Muscle of arm (tissue), 14 donors: ENCODE measurements at places on chromosomes 4 and X.

GRCh38 chrX:2828959-2829411, 255 bp downstream of the GYG2 start:
- DNase-seq: no peak

GRCh38 chr4:2318885-2319284, 57.0 kb upstream of the MXD4 start:
- no peak for DNase-seq

GRCh38 chr4:128338634-128339355, 51.2 kb upstream of the PGRMC2 start:
- no peak for DNase-seq

- peak; percentile 20 for DNase-seq
Measured at GRCh38 chrX:1323315-1323714, 13.3 kb upstream of the IL3RA start.

DNA sequence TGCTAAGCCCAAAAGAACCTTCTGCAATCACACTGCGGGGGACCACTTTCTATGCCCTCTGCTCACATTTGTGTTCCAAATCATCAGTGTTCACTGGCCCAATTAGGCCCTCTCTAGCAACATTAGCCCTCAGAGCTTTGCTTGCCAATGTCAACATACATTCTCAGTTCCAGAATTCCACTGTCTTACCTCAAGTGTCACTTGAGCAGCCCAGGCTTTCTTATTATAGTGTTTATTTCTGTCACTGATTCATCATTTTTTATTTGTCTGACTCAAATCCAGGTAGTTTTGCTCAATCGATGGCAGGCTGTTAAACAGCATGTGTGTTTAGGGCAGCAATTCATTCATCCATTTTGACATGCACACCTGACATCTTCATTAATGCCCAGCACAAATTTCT, 291.2 kb downstream of the TEX13A start:
- no peak for DNase-seq

DNA sequence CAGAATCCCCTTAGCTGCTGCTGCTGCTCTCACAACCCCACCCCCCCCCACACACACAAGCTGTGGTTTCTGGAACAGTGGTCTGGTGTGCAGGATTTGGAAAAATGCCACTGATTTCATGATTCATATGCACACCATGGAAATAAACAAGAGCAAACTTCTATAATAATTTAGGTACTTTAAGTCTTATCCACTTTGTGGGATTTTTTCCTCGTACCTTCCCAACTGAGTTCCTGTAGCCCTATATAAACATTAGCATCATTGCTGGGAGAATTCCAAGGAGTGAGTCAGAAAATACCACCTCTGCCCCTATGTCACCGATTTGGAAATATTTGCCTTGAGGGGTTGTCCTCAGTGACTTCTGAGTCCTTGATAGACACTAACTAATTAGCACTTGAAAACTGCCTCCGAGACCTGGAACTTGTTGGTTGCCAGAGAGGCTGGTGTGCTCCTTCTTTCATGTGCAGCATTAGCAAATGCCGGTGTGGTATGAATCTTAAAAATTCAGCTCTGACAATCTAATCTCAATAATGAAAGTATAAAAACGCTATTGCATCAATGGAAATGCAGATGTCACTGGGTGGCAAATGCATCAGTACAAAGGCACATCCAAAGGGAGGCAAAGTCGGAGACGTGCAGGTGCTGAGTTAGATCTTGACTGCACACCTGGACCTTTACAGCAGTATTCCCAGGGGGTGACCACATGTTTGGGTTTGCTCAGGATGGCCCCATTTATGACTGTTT, 61.8 kb downstream of the CPE start:
- DNase-seq: peak; percentile 22

DNA sequence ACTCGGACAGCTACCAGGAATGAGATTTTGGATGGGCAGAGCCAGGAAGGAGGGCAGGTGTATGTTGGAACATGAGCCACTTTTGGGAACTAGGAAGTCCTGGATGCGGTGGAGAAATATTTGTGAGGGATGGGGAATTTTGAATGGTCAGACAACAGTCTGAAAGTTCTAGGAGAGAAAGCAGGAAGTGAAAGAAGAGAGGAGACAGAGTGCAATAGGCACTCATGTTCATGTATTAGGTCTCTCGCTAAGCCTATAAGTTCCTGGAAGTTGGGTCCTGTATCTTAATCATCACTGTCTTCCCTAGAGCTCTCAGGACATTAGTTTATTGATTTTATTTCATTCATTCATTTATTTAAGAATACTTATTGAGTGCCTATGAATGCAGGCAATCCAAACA, 65.7 kb upstream of the CITED1 start:
- no peak for DNase-seq

DNA sequence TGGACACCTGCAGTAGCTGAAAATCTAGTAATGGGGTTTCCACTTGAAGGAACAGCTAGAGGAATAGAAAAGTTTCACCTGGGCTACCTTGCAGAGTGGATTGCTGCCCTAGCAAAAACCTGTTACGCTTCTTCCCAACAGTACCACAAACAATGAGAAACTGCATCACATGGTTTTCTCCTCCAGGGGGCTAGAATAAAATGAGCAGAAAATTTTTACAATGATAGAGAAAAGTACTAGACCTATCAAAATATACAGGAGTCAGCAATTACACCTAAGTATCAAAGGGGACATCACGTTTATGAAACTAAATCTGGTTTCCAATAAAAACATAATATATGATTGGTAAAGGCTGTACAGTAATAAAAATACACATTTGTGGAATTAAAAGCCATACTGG, 423.1 kb upstream of the PITX2 start:
- no peak for DNase-seq

DNA sequence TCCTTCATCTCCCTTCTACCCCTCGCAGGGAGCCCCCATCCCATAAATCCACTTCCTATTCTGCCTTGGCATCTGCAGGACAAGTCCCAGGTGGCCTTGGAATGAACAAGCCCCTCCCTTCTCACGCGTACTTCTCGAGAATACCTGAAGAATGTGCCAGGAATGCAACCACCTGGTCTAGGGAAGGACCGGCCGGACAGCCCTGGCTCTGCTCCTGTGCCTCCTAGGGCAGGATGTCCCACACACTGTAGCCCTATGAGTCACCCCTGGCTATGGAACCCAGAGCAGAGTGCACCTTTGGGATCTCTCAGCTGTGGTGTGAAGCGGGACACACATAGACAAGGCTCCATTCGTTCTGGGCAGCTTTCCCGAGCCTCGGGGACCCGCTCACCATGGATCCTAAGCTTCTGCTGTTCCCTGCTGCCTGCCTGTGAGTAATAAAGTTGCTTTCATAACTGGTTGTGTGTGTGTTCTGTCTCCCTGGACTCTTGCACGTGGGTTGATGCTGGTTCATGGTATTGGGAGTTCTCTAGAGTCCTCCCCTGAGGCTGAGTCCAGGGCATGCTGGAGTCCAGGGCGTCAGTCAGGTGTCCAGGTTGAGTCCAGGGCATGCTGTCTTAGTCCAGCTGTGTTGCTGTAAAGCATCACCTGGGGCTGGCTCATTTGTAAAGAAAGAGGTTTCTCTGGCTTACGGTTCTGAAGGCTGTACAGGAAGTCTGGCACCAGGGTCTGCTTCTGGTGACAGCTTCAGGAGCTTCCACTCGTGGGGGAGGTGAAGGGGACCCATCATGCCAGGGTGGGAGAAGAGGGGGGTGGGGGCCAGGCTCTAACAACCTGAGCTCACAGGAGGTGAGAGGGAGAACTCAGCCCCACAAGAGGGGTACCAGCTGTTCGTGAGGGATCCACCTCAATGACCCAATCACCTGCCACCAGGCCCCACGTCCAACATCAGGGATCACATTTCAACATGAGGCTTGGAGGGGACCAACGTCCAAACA, 7.4 kb upstream of the PDE6B start:
- no peak for DNase-seq

- DNase-seq: no peak
Measured at GRCh38 chr4:172683021-172683420, 485.6 kb upstream of the GALNT7 start.

GRCh38 chrX:27380163-27380845, 82.8 kb downstream of the PPP4R3C start:
- no peak for DNase-seq

DNA sequence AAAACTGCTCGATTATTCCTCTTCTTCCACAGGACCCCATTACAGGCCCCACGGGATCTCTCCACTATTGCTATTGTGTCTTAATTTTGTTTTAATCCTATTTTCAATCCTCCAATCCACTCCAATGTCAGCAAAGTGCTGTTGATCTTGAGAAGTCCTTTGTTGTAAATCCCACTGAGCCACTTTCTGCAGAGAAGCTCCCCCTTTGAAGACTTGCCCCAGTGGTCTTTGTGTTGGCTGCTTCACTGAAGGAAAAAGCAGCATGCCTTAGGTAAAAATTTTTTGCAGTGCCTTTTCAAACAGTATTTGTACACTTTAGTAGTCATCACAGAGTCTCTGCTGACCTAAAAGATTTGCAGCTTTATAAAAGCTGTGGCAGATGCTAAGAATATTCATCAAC, 252.0 kb upstream of the SLC7A11 start:
- DNase-seq: no peak

DNA sequence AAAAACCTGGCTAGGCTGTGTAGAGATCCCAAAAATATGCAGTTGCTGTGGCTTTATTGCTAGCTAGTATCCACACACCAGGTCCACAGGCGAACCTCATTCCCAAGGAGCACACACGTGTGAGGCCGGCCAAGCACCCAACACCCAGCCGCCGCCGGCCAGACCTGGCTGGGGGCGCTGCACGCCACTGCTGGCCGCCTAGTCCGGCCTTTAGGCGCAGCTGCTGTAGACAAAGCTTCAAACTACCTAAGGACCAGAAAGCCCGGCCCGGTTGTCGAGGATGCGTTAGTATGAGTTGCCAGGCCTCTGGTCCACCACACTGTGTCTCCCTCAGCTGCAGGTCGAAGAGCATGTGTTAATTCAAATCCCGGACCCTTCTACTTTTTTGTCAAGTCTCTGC, 3.1 kb downstream of the POU3F4 start:
- DNase-seq: no peak

DNA sequence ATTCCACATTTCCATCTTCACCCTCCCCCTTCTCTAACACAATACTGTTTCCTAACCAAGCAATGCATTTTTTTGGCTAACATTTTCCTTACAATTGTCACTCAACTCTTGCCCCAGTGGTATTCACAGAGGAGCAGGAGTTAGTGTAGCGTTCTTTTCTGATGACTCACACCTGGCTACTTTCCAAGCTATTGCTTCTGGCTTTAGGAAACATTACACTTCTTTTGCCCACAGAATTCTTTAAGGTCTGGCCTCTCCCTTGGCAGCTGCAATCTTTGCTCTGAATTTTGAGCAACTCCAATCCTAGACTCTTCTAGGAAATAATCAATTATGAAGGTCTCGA, 27.5 kb upstream of the PDGFC start:
- DNase-seq: peak; percentile 62

- DNase-seq: no peak
Measured at GRCh38 chrX:40457406-40457805, 123.4 kb upstream of the ATP6AP2 start.

DNA sequence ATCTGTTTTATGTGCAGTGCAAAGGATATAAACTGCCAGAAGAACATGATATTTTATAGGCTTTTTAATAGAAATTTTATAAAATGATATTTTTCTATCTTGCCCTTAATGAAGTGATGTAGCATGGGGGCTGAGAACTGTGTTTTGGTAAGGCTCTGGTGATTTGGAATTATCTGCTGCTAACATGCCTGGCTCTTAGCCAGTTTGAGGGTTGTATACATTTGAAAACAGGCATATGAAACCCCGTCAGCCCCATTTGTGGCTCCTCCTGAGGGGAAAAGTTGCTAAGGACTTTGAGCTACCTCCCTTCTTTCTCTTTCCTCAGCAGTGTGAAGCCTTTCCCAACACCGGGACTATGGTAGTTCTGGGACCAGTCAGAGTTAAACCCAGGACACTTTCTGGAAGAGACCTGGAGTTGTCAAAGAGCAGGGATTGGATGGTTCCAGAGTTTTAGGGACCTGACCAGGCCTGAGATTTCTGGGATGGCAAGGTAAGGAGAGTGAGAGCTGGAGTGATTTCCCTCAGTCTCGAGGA, 4.7 kb downstream of the SFRP2 start:
- DNase-seq: no peak

- DNase-seq: no peak
Measured at GRCh38 chr4:52243367-52243766, 192.3 kb downstream of the SPATA18 start.

GRCh38 chrX:78747489-78747888, at the start of gene LPAR4:
Gene LPAR4 (plus strand): TSS chrX:78747720. CDS start chrX:78754870, 7,150 bp downstream.
- DNase-seq: peak; percentile 65

- DNase-seq: no peak
Measured at GRCh38 chr4:36088542-36088941, 155.8 kb downstream of the ARAP2 start.

- no peak for DNase-seq
Measured at GRCh38 chrX:9861711-9862110, 75.5 kb downstream of the SHROOM2 start.

DNA sequence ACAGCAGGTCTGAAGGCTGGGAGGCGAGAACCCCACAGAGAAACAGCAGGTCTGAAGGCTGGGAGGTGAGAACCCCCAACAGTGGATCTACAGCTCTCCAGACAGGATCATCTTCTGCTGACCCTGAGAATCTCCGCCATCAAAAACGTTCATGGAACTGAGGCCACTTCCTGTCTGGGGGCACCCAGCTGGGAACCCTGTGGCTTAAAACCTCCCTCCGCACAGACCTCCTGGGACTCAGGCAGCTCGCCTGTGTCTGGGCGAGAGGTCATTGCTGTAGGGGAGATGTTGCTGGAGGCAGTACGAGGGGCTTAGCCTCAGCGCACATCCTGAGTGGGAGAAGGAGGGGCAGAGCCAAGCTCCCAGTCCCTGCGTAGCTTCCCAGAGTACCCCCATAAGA, 15.1 kb upstream of the CLDN24 start:
- no peak for DNase-seq

- DNase-seq: no peak
Measured at GRCh38 chr4:3644849-3645627, 112.8 kb upstream of the LRPAP1 start.

DNA sequence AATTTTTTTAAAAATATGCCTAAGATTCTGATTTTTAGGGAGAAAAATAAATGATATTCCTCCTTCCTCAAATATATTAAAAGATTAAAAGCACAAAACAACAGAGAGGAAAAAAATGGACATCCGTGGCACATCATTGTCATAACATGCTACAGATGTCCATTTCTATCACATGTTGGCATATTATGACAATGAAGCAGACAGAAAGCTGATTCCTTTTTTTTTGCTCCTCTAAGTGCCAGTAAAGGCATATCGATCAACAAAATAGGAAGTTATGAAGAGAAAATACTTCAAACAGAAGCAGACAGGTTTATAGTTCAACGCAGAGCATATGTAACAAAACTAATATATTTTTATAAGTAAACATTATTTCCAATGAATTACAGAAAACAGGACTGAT, 11.2 kb downstream of the KLHL8 start:
- DNase-seq: no peak

GRCh38 chr4:9906996-9907395, 114.3 kb downstream of the SLC2A9 start:
- DNase-seq: no peak

DNA sequence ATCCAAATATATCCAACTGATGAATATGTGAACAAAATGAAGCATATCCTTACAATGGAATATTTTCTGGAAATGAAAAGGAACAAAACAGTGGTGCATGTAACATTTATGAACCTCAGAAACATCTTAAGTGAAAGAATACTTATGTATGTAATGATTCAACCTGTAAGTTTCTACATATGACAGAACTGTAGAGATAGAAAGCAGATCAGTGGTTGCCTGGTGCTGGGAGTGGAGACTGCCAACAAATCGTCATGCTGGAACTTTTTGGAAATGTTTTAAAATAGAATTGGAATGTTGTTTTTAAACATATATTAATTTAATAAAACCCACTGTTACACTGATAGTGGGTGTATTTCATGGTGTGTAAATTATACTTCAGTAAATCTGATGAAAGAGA, 667.5 kb downstream of the RAPGEF2 start:
- DNase-seq: no peak

GRCh38 chr4:114577386-114577785, 21.2 kb upstream of the UGT8 start:
- no peak for DNase-seq
